ENCODE measurements at places on chromosomes 1 and 21.

DNA sequence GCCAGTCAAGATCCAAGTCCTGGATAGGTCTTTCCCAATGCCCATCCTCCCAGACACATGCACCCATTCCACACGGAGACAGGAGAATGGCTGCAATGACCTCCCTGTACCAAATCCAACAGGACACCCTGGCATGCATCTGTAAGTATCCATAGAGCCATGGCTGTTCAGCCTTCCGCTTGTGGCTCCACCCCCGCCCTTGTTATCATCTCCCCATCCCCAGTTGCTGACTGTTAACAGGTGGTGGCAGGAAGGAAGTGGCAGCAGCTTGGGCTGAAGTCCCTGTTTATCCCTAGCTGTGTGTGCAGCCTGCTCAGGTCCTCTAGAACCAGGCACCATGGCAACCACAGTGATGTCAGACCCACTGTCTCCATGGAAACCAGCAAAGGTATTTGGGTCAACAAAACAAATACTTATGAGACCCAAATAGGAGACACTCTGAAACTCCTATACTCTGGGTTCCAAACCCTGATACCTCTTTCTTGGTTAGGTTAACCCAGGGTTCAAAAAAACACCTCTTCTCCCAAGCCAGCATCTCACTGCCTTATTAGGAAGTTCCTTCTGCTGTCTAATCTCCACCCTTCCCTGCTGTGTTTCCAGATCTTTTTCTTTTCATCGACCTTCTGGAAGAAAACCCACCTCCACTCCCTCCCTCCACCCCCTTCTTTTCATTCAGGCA, 721 bp downstream of the PBXIP1 start:
- no peak for DNase-seq

DNA sequence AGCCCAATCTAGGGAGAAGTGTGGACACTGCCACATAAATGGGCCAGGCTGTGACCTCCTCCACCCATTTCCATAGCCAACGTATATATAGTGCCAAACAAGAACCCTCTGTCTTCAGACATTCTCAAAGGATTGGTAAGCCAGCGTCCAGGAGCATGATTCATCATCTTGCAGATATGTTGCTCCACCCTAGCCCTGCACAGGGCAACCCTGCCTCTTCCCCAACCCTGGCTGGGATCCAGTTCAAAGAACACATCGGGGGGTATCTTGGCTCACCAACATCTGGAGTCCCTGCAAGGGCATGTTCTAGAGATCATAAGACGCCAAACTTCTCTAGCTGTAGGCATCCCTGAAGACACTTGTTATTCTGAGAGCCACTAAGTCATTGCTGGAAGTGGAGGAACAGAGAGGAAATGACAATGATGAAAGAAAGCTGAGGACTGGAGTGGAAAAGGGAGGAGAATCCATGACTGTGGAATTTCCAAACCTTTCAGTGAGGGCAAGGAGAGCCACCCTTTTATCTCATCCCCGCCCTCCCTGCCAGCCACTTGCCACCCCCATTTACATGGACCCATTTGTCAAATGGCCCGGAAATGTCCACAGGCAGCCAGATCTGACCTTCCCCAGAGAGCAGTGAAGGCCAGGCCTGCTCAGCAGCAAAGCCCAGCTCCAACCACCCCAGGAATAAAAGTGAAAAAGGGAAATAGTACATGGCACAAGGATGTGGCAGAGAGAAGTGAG, 144.1 kb upstream of the CTTNBP2NL start:
- no peak for DNase-seq

- DNase-seq = no peak
Measured at GRCh38 chr1:35577071-35577998, 4.2 kb downstream of the TFAP2E start.

DNA sequence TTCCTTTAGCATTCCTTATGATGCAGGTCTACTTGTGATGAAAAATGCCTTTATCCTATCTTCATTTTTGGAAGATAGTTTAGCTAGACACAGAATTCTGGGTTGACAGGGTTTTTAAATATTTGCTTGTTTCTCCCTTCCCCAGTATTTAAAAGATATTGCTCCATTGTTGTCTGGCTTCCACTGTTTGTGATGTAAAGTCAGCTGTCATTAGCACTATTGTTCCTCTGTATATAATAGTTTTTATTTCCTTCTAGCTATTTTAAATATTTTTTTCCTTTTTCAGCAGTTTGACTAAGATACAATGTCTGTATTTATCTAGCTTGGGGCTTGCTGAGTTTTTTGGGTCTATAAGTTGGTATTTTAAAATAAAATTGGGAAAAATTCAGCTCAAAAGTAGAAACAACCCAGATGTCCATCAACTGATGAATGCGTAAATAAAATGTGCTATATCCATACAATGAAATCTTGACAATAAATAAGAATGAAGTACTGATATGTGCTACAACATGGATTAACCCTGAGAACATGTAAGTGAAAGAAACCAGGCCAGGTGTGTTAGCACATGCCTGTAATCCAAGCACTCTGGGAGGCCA, 11.2 kb downstream of the IFT25 start:
- DNase-seq = no peak

- no peak for DNase-seq
Measured at GRCh38 chr21:38837806-38838461, 32.2 kb downstream of the ETS2 start.

DNA sequence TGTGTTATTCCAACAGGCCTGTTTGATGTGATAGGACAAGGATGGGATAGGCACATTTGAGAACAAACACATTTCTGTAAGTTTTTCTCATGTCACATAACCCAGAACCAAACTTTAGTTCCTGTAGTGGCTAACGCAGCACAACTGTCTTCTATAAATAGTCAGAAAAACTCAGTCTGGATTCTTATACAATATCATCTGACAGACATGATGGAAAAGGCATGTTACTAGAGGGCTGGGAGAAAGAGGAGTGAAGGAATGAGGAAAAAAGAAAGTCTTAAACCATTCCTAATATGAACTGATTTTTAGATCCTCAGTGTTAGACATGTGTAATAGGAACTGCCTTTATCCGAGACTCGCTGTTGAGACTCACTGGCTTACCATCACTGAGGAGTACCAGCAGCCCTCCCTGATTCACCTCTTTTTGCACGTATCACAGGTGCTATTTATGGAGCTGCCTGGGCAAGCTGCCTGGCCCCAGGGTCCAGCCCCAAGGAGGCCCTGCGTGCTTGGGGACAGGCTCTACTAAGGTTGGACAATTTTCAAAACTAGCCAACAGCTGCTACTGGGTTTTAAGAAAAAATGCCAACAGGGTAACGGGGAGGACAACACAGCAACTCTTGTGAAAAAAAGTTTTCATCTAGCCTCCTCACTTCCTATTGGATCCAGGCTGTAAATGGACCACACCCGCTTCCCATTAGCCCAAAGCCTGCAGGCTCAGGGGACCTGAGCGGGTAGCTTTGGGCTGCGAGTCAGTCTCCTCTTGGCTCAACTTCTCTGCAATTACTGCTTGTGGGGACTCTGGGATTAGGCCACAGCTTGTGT, 30.7 kb upstream of the SERBP1 start:
- DNase-seq = no peak

DNA sequence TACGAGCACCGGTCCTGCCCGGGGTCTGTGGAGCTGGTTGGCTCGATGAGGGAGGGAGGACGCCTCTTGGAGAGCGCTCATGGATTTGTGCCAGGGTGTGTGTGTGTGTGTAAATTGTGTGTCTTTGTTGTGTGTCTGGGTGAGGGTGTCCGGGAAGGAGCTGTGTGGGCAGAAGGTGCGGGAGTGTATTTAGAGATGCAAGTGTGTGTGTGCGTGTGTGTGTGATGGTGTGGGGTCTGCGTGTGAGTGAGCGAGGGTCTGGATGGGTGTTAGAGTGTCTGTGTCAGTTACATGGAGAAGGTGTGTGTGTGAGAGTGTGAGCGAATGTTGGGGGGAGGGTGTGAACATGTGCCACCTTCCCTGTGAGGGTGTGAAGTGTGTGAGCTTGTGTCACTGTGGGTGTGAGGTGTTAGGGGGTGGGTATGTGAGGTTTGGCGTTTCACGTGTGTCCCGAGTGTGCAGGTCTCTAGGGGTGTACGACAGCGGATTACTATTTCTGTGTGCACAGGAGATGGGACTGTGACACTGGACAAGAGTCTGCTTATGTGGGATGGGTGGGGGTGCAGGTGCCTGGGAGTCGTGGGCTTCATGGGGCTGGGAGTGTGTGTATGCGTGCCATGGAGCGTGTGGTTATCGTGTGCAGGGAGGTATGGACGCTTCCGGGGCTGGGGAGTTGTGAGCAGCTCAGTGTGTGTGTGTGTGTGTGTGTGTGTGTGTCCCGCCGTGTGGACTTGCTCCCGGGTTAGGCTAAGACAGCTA, 880 bp downstream of the IGSF21 start:
- DNase-seq = no peak

DNA sequence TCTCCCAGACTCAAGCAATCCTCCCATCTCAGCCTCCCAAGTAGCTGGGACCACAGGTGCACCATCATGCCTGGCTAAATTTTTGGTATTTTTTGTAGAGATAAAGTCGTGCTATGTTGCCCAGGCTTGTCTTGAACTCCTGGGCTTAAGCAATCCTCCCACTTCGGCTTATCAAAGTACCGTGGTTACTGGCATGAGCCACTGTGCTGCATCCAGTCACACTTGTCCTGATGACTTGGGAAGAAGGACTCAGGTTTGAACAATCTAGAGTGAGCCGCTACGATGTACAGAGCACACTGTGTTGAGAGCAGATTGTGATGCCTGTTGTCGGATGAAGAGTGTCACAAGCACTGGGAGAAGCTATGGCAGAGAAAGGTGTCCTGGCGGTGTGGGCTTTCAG, 27.2 kb downstream of the RNF187 start:
- no peak for DNase-seq

DNA sequence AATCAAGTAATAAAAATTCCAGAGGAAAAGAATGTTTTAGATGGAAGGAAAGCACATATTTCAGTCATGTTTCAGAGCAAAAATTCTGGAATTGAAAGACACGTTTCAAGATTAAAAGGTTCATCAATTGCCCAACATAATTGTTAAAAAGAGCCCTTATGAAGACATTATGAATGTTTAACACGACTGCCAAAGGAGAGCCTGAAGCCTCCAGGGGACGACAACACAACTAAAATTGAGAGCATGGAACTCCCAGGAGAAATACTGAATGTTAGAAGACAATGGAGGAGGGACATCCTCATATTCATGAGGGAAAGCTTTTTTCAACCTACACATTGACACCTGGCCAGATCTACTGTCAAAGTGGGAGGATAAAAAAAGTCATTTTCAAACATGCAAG, 16.0 kb downstream of the OR2T11 start:
- DNase-seq = peak; percentile 35

- DNase-seq = no peak
Measured at GRCh38 chr1:197768014-197768805, 7.1 kb downstream of the DENND1B start.

DNA sequence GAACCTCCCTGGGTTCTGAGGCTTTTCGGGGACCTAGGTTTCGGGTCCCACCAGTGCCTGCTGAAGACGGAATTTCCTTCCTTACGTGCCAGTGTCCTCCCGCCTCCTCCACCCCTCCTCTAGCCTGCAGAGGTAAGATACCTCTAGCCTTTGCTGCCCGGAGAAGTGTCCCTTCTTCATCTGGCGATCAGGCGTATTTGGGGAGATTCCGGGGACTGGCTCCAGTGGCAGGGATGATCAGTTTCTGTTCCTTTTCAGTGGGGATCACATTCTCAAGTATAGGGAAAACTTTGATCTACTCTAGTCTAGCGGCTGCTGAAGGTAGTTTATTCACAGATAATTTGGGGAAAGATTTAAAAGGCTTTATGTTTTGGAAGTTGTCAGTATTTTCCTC, 674 bp downstream of the CEP350 start:
- no peak for DNase-seq
